ENCODE measurements at places on chromosomes 1 and 21.

DNA sequence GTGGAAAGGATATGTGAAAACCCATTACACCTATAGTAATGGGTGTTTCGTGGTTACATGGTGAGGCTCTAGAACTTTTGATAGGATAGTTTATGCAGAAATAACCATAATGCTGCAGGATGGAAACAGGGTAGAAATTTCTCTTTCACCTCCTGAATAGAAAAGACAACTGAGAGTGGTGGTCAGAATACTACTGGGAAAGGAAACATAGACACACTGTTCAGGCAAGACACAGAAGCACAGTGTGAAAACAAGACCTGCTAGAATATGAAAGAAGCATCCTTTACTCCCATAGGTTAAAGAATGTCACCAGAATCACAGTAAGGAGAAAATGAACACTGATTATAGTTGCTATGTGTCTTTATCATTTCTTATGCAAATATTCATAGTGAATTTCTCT lies 496.6 kb downstream of the DPYD start:
- DNase-seq: no peak

- DNase-seq: no peak
Observed at GRCh38 chr1:32485554-32486255, 20.8 kb downstream of the ZBTB8B start.

GRCh38 chr1:222171005-222171404 lies 376.9 kb downstream of the HHIPL2 start:
- no peak for DNase-seq

- no peak for DNase-seq
Observed at GRCh38 chr1:11620405-11620804, 33.8 kb downstream of the FBXO2 start.

DNA sequence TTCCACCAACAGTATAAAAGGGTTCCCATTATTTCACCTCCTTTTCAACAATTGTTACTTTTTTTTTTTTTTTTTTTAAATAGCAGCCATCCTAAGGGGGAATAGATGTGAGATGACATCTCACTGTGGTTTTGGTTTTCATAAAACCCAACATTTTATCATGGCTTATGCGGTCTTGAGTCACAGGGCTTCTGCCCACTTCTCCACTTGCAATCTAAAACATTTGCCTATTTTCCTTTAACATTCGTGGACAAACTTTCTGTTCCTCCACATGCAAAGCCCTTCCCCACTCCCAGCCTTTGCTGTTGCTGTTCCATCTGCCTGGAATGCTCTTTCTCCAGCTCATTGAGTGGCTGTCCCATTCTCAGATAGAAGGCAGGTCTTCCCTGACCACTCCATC lies 239.7 kb upstream of the KCNK2 start:
- DNase-seq: no peak

GRCh38 chr21:28932717-28933116 lies 60.0 kb downstream of the LTN1 start:
- DNase-seq: no peak

- no peak for DNase-seq
Observed at GRCh38 chr21:29658934-29659203, 280.9 kb downstream of the GRIK1 start.

GRCh38 chr1:219416598-219417238 lies 196.2 kb downstream of the ZC3H11B start:
- no peak for DNase-seq

DNA sequence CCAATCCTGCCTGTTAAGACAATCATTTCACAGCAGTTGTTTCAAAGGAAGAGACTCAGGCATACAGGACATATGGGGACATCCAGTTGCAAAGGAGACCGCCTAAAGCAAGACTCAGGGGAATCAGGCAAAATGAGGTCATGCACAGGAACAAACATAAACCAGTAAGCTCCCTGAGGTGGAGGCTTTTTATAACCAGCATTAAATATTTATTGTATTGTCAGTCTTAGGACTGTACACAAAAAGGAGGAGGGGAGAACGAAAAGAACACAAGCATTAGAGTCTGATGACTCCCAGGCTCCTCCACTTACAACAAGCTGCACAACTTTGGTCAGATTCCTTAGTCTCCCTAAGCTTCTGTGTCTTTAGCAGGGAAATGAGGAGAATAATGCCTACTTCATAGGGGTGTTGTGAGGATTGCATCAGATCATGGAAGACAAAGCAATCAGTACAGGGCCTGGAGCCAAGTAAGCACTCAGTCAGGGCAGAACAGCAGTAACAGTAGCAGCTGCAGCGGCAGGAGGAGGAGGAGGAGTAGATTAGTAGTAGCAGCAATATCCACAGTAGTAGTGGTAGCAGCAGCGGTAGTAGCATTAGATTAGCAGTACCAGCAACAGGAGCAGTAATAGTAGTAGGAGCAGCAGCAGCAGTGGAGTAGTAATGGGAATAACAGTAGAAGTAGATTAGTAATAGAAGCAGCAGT lies 54.2 kb upstream of the SPATA6 start:
- DNase-seq: peak; percentile 70

GRCh38 chr1:107787299-107787698 lies 177.7 kb downstream of the VAV3 start:
- no peak for DNase-seq

DNA sequence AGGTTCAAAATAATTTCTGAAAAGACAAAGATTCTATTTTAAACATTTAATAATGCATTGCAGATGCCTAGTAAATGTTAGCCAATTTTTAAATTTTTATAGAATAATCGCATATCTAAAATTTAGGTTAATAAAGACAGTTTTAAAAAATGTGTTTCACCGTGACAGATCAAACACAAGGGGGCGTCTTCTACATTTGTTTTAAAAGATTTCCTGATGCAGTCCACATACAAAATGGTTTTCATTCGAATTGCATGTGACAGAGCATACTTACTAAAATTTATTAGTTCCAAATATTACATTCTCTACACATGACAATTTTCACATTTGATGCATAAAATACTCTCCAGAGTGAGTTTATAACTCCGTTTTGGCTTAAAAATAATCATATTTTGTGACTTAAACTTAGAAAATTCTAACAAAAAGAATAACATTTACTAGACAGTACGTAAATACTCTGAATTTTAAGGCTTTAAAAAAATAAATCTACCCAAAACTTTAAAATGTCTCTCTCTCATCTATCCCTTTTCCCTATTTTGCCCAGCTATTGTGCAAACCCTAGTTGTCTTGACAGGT lies 75.5 kb downstream of the ADAMTS1 start:
- DNase-seq: no peak

DNA sequence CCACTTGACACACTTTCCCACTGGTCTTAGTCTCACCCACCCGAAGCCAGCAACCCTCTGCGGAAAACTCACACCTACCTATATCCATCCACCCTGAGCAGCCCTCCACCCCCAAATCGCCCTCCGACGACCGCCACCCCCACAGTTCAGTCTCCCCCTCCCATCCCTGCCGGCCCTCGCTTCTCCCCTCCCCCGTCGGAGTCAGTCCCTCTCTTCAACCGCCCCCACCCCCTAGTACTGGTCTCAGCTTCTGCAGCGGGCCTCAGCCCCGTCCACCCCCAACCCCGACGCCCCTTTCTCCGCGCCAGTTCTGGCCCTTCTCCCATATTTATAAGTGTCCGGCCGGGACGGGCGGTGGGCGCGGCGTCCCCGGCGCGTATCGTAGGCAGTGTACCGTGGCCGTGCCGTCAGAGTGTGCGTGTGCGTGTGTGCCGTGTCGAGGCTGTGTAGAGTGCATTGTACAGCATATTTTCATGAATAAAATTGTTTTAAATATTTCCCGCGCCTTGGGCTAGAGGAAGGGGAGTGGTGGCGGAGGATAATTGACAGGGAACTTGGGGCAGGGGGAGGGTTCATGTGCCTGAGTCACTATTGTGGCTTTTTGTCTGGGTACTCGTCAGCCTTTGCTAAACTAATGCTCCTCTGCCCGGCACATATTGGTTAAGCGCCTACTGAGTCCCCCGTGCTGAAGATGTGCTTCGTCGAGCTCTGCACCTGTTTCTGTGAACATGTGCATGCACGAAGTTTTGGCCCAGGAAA lies 22.0 kb downstream of the FOXO6 start:
- DNase-seq: no peak

GRCh38 chr21:37237764-37238163 lies 29.4 kb downstream of the VPS26C start:
- no peak for DNase-seq

DNA sequence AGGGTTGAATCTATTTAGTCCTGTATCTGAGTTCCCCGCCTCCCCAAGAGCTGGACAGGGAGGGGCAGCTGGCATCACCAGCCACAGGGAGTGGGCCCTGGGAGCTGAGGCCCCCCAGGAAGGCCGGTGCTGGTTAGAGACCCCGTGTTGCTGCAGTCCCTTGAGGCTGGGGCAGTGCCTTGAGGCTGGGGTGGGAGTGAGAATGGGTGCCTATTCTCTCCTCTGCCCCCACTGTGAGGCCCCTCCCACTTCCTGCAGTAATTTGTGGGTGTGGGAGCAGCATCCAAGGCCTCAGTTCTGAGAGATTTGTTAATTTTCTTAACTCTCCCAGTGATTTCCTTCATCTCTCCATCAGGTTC lies 2.5 kb upstream of the TRAPPC3 start:
- DNase-seq: no peak

DNA sequence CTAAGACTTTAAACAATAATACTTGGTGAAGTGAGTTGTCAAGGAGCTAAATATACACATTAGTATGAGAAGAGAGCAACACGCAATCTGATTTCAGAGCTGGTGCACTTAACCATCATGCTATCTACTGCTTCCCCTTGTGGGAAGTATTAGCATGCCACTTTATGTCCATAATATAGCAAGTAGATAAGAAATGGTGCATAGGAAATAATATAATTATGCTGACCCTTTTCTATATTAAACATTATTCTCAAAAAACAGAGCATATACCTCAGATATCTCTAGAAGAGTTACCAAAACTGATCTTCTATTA lies 63.4 kb downstream of the MAGI3 start:
- DNase-seq: no peak

GRCh38 chr1:226455843-226456242 lies 48.0 kb upstream of the PARP1 start:
- no peak for DNase-seq

- no peak for DNase-seq
Observed at GRCh38 chr1:98073106-98073505, 152.3 kb upstream of the DPYD start.

DNA sequence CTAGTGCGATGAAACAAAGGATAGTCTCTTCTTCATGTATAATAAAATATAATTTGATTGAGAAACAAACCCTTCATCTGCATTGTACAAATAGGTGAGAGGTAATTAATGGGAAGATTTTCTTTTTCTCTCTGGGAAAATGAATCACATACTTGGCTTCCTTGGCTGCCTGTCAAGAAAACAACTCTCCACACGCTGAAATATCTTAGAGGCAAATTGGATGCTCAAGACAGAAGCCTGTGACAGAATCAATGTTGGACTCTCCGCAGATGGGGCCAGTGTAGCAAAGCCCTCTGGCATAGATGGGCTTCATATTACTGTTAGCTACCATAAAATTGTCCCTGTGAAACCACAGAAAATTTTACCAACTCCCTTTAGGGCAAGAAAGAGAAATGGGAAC lies 186.6 kb downstream of the GRIK1 start:
- no peak for DNase-seq

- DNase-seq: no peak
Observed at GRCh38 chr1:244322791-244323521, 128.8 kb downstream of the ADSS2 start.

DNA sequence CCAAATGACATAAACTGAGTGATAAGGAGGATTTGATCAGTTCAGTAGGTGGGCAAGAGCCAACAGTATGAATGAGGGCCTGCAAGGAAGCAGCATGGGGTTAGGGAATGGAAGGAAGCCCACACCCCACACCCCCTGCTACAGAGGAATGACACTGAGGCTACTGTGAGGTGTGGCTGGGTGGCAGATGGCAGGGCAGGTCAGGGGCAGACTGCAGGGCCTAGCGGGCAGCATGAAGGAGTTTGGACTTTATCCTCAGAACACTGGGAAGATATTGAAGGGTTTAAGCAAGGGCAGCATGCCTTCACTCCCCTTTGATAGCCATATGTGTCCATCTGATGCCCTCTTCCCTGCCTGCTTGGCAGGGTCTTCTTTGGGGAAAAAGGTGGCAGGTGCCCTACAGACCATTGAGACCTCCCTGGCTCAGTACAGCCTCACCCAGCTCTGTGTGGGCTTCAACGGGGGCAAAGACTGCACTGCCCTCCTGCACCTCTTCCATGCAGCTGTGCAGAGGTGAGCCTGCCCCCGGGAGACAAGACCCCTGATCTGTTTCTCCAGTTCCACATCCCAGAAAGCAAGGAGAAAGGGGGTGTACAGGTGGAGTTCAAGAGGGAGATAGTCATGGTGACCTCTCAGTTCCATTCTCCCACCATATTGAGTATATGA lies 4.1 kb upstream of the LENEP start:
- no peak for DNase-seq

GRCh38 chr1:156096640-156097391 lies 14.6 kb upstream of the MEX3A start:
- peak; percentile 69 for DNase-seq

- DNase-seq: no peak
Observed at GRCh38 chr1:54053745-54054437, 483 bp downstream of the TCEANC2 start.

- DNase-seq: no peak
Observed at GRCh38 chr1:94817712-94818111, 2.4 kb upstream of the SLC44A3 start.

DNA sequence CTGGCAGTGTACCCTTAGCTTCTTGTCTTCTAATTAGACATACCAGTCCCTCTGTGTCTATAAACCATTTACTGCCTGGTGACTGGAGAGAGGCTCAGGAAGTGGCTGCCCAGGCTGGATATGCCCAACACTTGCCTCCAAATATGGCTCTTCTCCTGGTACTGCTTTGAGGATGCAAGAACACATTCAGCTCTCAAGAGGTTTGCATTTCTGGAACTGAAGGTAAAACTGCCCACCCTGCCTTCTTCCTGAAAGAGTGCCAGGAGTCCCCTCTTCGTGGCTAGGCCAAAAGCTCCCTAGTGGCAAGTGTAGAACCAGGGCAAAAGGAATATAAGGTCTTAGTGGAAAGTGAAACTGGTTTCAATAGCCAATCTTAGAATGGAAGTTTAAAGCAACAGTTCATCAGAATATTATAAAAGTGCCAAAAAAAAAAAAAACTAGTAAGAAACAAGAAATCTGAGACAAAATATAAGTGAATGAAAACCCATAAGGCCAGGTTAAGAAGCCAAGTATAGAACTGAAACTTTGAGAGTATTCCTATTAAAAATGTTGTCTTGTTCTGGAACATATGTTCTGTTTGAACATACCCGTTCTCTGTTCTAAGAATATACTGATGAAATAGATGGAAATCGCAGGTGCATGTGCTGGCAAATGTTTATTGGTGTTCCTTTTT lies 77.2 kb upstream of the CTTNBP2NL start:
- DNase-seq: no peak

DNA sequence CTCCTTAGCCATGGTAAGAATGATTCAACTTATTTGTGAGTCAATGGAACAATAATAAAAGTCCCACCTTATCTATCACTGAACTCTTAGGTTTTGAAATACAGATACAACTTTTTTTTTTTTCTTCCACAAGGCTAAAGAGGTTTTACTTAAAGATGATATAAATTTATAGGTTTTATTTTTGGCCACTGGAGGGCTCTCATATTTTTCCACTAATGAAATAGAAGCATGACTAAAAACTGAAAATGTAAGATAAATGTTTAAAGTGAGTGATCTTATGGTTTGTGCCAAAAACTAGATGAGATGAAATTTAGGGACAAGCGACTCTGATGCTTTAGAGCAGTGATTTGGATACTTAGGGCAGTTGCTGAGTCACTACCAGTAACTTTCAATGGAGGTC lies 499.0 kb downstream of the NUF2 start:
- no peak for DNase-seq
